Head of caudate nucleus (tissue), 42 donors: ENCODE measurements at places on chromosomes 6 and 20.
A peak's percentile ranks its signal among the peaks of the same experiment; 100 is the strongest.

DNA sequence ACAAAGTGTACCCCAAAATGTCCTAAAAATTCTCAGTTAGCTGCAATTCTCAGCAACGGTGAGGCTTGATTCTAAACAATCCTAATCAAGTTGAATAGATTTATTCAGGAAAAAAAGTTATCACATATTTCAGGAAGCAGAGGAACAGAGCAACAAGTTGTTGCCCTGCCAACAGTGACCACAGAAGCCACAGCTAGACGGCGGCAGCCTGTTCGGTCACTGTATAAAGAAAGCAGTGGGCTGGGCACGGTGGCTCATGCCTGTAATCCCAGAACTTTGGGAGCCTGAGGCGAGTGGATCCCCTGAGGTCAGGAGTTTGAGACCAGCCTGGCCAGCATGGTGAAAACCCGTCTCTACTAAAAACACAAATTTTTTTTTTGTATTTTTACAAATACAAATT lies 171.2 kb upstream of the BMP5 start:
- no peak for DNase-seq

DNA sequence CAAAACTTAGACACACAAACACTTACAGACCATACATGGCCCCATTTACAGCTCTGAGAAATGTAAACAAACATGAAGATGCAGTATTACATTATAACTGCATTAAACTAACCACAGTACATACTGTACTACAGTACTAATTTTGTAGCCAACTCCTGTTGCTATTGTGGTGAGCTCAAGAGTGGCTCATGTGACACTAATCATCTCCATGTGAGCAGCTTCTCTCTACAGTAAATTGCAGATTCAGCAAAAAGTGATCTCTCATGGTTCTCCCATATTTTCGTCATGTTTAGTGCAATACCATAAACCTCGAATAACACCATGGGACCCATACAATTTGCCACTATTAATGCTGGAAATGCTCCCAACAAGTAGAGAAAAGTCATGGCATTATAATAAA lies 860.4 kb downstream of the EPHA7 start:
- DNase-seq: no peak

DNA sequence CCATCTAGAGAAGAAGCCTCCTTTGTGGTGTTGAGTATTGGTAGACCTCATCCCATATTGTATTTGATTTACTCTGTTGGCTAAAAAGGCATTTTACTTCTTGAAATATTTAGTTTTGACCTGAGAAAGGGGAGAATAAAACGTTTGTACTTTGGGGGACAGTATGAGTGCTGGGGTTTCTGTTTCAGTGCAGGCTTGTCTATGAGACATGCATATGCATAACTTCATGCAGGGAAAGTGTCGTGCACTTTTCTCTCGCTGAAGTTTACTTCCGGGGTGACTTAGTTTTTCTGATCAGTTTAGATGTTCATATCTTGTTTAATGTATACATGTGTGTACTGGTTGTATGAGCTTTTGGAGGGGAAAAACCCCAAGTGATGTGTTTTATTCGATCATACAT lies 59.5 kb downstream of the UTRN start:
- DNase-seq: no peak

- DNase-seq: no peak
Measured at GRCh38 chr20:32227306-32227705, 19.6 kb downstream of the POFUT1 start.

- no peak for DNase-seq
Measured at GRCh38 chr6:110239526-110240274, 59.5 kb downstream of the CDC40 start.

DNA sequence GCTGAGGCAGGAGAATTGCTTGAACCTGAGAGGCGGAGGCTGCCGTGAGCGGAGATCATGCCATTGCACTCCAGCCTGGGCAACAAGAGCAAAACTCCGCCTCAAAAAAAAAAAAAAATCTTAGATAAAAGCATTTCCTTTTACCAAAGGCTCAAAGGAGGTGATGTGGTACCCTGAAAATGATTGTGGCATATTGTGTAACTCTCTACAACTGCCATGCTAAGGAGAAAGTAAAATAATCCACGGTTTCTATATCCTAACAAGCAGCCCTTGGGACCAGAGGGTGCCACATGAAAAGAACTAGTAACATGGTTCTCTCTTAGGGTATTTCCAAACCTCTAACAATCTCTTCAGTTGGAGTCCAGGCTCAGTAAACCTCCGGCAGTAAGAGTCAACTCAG lies 38.8 kb upstream of the SLA2 start:
- DNase-seq: no peak

DNA sequence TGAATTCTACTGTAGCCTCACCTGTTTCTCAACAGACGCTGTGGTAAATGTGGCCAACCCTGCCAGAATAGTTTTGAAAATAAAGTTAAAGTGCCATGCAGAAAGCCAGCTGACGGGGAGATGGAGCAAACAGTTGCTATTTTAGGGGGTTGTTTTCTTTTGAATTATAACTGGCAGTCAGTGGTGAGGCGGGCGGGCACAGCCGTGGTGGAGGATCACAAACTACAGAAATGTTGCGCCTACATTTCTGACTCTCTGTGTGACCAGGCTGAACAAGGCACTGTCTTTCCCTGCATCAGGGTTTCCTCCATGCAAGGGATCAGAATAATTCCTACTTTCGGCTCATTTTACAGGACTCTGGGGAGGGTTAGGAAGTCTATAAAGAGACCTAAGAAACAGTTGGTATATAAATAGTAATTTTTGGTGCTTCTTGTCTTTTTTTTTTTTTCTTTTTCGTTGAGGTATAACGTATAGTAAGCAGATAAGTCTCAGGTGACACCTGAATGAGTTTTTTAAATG lies 17.2 kb downstream of the CHMP4B start:
- DNase-seq: no peak

DNA sequence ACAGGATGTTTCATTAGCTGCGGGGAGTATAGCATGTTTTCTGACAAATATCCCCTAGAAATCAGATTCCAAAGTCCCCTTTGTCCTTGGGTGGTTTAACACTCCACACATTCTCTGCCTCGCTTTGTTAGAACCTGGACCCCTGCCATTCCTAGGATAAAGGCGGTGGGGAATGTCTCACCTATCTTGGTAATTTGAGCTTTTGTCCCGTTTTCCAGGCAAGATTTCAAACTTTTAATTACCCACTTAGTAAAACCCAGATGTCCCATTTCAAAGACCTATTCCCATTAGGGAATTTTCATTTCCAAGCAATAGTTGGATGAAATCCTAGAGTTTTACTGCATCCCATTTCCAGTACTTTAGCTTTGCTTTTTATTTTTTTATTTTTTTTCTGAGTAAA lies 501.0 kb upstream of the MAP3K7 start:
- no peak for DNase-seq

GRCh38 chr6:88442737-88443136 lies 276.6 kb upstream of the CNR1 start:
- DNase-seq: no peak

GRCh38 chr6:72699159-72699558 lies 77.3 kb downstream of the KCNQ5 start:
- DNase-seq: no peak

- DNase-seq: no peak
Measured at GRCh38 chr20:19045371-19045770, 167.1 kb upstream of the SLC24A3 start.

GRCh38 chr6:4935486-4935885 lies 68.4 kb downstream of the RPP40 start:
- no peak for DNase-seq

- no peak for DNase-seq
Measured at GRCh38 chr6:49110916-49111315, 352.1 kb downstream of the MMUT start.

GRCh38 chr6:77034161-77034560 lies 429.1 kb downstream of the HTR1B start:
- no peak for DNase-seq

- peak; percentile 63 for DNase-seq
Measured at GRCh38 chr6:90131614-90132423, 164.8 kb downstream of the BACH2 start.

DNA sequence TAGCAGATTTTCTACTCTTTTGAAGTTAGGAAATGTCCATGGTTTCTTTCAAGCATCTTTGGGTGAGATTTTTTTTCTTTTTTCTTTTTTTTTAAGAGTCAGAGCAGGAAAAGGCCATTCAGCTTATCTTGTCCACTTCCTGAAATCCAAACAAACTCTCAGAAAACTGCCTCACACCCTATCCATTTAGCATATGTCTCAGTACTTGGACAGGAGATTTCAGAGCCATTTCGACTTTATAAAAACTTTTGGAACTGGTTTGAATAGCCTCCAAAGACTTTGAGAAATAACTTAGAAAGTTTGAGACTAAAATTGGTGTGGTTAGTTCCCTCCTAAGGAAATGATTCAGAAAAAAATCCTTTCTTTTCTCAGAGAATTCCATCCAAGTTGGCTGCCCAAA lies 125.1 kb downstream of the MYLK4 start:
- no peak for DNase-seq

- no peak for DNase-seq
Measured at GRCh38 chr20:37359331-37359730, 13.4 kb downstream of the SRC start.

DNA sequence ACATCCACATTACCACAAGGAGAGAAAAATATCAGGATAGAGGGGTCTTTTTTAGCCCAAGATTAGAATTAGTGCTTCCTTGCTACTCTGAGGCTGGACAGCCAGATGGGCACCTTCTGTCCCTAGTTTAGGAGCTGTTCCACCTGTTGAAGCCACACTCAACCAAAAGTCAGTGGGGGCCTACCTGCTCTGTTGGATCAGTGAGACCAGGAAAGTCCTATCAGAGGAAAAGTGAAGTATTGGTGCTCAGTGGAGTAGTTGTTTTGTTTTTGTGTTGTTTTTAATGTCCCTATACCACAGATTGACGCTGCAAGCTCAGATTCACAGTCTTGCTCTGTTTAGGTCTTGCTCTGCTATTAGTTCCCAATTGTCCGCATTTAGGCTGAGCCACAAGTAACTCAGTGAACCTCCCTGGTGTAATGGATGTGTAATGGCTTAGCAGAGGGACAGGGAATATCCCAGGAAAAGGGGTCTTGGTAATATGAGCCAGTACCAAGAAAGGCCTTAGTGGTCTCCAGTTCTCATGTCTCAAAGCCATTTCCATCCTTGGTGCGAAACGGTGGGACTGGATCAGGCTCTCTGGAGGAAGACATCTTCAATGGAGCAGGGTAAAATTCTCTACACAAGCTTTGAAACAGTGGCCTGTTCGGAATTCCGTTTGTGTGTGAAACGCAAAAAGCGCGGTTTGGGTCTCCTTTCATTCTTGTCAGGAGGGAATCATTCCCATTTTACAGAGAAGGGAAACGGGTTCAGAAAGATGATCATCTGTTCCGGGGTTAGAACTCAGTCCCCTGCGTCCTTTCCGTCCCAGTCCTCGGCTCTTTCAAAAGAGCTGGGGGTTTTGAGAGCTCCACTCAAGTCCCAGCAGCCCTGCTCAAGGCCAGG lies 631 bp upstream of the PABPC1L start:
- DNase-seq: no peak

- no peak for DNase-seq
Measured at GRCh38 chr6:159646116-159646515, 46.9 kb downstream of the SOD2 start.

DNA sequence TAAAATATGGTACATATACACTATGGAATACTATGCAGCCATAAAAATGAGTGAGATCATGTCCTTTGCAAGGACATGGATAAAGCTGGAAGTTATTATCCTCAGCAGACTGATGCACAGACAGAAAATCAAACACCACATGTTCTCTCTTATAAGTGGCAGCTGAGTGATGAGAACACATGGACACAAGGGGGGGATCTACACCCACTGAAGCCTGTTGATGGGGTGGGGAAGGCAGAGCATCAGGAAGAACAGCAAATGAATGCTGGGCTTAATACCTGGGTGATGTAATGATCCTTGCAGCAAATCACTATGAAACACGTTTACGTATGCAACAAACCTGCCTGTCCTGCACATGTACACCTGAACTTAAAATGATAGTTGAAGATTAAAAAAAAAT lies 71.3 kb downstream of the MANEA start:
- DNase-seq: no peak

DNA sequence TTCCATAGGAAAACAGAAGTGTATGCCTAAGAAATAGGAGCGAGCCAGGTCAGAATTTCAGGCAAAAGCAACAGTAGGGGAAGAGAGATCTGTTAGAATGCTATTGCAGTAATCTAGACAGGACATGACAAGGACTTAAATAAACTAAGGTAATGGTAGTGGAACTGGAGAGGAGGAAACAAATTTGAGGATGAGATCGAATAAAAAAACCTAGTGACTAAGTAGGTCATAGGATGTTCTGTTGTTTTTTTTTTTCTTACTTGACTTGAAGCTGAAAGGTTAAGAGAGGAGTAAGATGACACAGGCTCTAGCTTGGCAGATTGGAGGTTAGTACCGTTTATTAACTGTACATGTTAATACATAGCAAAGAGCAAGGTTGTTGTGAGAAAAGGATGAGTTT lies 28.6 kb downstream of the ORC3 start:
- no peak for DNase-seq

- DNase-seq: no peak
Measured at GRCh38 chr6:92681401-92681800, 738.0 kb downstream of the EPHA7 start.

- DNase-seq: peak; percentile 80
Measured at GRCh38 chr6:111482188-111482958, 645 bp downstream of the REV3L start.

DNA sequence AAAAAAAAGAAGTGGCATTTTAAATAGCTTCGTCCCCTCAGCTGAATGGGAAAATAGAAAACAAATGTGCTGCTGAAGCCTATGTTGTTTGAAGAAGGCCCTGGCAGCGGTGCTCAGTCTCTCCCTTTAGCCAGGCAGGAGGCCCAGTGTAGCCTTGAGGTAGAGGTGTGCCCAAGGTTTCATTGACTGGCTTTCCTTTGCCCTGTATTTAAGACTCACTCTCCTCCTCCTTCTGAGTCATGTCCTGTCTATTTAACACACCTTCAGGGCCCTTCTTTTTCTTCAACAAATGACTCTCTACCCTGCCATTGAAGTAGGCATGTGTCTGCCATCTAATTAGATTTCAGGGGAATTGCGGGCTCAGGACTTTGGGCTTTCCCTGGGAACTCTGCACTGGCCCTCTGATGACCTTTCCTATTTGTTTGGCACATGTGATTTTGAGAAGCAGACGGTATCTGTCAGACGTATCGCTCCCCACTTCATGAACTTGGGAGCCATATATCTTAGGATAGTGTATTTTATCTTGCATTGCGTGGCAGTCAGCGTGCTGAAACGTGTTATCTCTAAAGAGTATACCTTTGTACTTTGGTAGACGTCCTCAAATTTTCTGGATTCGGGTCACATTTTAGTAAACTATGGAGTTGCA lies 4.3 kb downstream of the TJAP1 start:
- DNase-seq: no peak

- DNase-seq: no peak
Measured at GRCh38 chr6:1263850-1264377, 48.0 kb upstream of the FOXQ1 start.

GRCh38 chr6:23980965-23981364 lies 145.1 kb upstream of the NRSN1 start:
- DNase-seq: peak; percentile 52
